Activated CD8-positive, alpha-beta T cell treated with anti-CD3 and anti-CD28 coated beads, Interleukin-2, amount 10 ng/mL, durations not matched to agents 7 days and 5 days (primary cell): ENCODE measurements at places on chromosomes 7 and 10. TPM values are rescaled to one million over a fixed set of nuclear protein-coding genes. Genes with fewer than 3 reads are reported as not detected.

- DNase-seq, result no peak
Measured at GRCh38 chr10:58647376-58648112, 134.9 kb downstream of the BICC1 start.

GRCh38 chr10:69503001-69503895, 52.0 kb downstream of the TSPAN15 start:
- DNase-seq, result no peak

Gene OPALIN
- not detected for total RNA-seq

DNA sequence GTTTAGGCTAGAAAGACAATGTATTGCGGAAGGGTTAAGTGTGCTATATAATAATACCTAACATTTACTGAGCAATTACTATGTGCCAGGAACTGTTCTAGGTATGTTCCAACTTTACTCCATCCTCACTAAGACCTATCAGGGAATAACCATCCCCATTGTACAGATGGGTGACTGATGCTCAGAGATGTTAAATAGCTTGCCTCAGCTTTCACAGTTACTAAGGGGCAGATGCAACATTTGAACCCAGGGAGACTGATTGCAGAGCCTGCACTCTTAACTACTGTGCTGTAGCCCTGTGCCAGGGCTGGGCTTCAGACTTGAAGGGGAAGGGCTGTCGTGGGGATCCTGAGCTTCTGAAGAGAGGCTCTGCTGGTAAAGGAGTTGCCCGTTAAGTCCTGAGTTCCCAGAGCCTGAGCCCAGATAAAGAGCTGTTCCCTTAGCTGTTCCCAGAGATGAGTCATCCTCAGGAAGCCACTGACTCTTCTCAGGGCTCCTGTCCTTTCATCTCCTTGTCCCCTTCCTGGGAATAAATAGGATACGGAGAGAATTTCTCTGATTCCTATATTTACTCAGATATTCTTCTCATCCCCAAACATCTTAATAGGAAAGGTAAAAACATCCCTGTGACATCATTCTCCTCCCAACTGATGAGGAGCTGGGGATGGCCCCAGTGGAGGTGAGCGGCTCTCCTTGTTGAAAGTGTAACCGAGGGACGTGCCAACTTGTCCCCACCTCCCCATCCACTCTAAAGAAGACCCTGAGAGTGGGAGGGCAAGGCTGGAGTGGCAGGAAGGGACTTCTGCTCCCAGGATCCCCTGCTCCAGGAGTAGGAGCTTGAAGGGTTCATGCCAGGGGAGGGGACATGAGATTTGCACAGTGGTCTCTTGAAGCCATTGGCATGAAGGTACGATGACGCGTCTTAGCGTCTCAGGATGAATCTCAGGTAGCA, 28.0 kb upstream of the HABP2 start:
- no peak for DNase-seq

Gene GUSB
- 72.2 TPM for total RNA-seq

- DNase-seq, result no peak
Measured at GRCh38 chr10:2077231-2077630, 339.9 kb upstream of the ADARB2 start.

DNA sequence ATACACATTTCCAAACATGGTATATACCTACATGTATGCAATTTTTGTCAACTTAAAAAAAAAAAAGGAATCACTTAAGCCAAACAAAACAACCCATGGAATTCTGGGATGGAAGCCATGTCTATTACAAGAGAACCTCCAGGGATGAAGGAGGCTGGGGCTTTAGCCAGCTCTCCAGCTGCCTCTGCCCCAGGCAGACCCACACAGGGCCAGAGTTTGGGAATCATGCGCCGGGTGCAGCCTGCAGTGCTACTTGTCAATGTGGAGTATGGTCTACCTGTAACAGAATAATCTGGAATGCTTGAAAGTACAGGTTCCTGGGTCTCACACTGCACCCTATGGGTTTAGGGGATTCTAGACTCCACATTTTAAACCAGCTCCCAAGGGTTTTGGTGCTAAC, 10.8 kb downstream of the ATP6V0E2 start:
- no peak for DNase-seq

DNA sequence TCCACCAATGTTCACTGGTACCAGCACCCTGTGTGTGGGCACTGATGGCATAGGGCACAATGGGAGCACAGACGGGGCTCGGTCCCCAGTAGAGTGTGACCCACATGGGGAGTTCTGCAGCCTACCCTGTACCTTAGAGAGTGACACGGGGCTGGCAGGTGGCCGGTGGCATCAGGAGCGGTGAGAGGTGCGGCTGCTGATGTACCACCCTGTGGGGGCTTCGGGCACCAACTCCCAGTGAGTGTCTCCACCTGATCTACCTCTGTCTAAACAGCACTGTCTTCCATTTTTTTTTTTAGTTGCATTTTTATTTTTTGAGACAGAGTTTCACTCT, 4.1 kb downstream of the JAKMIP3 start:
- DNase-seq, result no peak

DNA sequence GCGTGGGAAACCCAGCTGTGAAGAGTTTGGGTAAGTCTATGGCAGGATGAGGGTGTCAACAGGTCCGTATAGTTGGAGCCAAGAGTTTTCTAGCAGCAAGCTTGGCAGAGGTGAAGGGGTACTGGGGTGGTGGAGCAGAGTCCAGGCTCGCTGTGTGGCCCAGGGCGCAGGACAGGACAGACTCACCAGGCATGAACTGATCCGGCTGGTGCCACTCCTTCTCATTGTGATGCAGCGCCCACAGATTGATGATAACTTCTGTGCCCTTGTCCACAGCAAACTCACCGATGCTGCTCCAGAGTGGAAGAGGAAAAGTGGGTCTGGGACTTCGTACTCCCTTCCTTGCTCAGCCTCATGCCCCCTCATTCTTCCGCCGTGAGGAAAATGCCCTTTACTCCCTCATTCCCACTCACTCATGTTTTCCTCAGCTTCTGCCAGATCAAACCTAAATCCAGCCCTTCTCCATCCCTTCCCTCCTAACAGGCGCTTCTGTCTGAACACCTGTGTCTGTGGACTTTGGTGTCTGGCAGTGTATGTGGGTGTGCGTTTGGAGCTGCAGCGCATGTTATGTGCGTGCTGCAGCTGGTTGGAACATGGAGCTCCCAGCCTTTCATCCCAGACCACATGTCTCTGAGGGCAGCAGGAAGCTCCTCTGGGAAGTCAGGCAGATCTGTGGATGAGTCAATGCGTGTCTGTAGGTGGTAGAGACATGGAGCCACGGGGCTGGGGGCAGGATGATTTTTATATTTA, 5.7 kb downstream of the CYP17A1 start:
- DNase-seq, result no peak

Gene CNTNAP2
- not detected for total RNA-seq
